ENCODE measurements at places on chromosomes 5 and 9.

GRCh38 chr9:112174965-112175795 is at the start of gene SUSD1:
TSS of gene SUSD1 (minus strand) at chr9:112175297. CDS start at chr9:112175235, 62 bp downstream.
- peak; percentile 37 for DNase-seq

DNA sequence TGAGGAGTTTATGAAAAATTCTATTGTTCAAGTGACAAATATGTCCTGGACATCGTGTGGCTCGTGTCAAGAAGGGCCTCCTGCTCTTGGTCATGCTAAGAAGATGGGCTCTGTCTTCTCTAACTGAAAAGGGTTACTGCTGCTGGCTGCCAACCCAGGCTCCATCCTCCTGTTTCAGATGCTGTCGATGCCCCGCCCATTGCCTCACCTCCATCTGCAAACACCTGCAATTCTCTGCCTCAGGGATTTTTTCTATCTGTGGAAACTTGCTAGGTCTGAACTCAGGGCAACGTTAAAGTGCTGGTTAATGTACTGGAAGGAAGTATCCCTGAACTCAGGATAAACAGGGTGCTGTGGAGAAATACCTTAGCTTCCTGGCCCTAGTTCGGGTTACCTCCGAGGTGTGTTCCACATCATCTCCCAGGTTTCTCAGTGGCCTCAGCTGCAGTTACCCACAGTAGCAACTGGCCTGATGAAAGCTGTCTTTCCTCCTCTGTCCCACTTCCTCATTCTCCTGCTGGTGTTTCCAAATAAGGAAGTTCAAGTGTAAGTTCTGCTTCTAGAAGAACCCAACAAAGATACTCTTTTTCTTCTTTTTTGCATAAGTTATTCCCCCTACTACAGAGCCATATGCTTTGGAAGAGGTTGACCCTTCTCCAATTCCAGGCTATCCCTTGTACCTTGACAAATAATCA is 151.7 kb upstream of the SMIM23 start:
- DNase-seq = no peak

GRCh38 chr9:69674112-69674685 is 2.0 kb upstream of the APBA1 start:
- peak; percentile 33 for DNase-seq

GRCh38 chr5:92640340-92640739 is 940.7 kb downstream of the NR2F1-AS1 start:
- no peak for DNase-seq

GRCh38 chr5:172443441-172444109 is 10.8 kb downstream of the SH3PXD2B start:
- DNase-seq = no peak

- DNase-seq = no peak
Measured at GRCh38 chr5:76766746-76767145, 50.8 kb downstream of the F2R start.

GRCh38 chr9:134768709-134769351 is 111.8 kb upstream of the FCN2 start:
- no peak for DNase-seq

DNA sequence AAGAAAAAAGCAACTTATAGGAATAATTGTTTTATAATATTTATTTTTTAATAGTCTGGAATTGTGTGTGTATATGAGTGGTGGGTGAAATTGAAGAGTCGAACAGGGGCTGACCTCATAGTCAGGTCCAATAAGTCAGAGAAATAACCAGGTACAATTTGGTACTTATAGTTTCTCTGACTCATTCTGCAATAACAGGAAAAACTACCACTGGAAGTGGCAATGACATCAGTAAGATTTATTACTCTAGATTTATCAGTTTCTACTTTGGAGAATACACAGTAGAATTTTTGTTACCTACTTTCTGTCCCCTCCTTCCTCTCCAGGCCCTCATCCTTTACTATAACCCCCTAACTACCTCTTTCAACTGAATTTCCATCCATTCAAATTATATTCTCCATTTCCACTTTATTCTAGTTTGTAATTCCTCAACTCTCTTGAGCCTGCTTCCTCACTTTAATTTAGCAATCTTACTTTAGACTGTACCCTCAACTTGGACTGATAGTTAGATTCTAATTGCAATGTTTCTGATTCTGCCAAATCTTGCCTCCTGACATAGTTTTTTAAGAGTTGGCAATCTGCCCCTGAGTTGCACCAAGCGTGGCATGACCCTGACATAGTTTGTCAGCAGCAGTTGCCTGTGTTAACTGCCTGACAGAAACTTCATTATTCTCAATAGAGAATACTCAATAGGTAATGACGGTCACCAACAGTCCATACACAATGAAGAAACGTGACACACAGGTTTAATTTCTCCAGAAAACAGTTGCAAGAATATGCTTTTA is 475.3 kb upstream of the RIOK2 start:
- DNase-seq = no peak

- no peak for DNase-seq
Measured at GRCh38 chr9:75001719-75002421, 26.2 kb downstream of the CARNMT1 start.

GRCh38 chr5:177183142-177183541 is 49.6 kb downstream of the NSD1 start:
- DNase-seq = no peak

DNA sequence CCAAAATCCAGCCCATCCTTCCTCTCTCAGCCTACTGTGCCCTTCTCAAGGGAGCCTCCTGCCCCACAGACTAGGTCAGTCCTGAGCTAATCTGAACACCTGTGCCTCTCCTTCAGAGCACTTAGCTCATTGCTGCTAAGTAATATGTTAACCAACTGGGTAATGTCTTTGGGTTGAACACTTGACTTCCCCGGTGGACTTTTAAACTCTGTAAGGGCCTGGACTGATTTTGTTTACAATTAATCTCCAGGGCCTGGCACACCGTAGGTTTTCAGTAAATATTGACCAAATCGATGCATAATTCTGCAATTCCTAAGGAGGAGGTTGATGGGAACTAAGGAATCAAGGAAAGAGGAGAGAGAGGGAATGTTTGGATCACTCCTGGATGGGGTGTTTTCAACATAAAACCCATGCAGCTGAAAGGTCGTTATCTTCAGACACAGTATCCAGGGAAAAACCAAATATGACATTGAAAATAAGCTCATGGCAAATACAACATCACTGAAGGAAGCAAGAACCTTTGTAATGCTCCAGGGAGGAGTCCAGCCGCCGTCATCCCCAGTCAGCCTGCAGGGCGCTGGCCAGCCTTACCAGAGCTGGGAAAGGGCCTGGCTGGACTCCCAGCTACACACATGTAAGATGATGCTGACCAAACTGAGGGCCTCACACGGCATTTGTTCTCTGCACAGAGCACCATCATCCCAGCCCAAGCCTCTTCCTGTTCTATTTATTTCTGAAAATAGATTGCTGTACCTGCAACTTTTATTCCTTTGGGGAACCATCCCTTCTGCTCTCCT is 166.3 kb downstream of the C5orf15 start:
- DNase-seq = no peak

- DNase-seq = peak; percentile 99
Measured at GRCh38 chr9:128412120-128412790, 8.4 kb upstream of the CERCAM start.

GRCh38 chr5:121189342-121190305 is 662.1 kb upstream of the FTMT start:
- no peak for DNase-seq

- DNase-seq = no peak
Measured at GRCh38 chr5:66144834-66145390, 812 bp downstream of the SREK1 start.

DNA sequence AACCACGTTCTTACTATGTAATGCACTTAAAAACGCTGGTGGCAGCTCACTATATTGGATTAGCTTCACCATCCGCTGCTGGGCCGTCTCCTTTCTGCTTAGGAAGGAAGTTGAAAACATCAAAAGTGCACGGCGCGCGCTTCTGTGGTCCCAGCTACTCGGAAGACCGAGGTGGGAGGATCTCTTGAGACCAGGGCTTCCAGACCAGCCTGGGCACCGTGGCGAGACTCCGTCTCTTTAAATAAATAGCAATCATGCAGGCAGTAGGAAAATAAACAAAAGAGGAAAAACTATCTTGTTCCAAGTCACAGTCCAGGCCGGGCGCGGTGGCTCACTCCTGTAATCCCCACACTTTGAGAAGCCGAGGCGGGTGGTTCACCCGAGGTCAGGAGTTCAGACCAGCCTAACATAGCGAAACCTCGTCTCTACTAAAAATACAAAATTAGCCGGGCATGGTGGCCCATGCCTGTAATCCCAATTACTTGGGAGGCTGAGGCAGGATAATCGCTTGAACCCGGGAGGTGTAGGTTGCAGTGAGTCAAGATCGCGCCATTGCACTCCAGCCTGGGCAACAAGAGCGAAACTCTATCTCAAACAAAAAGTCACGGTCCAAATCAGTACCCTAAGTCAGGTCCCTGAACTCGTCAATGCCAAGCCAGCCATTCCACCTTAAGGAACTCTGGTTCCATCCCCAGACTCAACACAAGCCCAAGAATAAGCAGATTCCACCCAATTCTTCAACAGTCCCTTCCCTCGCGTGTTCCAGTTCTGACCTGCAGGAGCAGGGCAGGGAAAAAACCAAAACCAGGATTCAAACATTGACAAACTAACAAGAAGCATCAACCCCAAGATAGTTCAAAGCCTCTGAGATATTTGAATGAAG is 1.0 kb upstream of the GOLGA1 start:
- peak; percentile 24 for DNase-seq

DNA sequence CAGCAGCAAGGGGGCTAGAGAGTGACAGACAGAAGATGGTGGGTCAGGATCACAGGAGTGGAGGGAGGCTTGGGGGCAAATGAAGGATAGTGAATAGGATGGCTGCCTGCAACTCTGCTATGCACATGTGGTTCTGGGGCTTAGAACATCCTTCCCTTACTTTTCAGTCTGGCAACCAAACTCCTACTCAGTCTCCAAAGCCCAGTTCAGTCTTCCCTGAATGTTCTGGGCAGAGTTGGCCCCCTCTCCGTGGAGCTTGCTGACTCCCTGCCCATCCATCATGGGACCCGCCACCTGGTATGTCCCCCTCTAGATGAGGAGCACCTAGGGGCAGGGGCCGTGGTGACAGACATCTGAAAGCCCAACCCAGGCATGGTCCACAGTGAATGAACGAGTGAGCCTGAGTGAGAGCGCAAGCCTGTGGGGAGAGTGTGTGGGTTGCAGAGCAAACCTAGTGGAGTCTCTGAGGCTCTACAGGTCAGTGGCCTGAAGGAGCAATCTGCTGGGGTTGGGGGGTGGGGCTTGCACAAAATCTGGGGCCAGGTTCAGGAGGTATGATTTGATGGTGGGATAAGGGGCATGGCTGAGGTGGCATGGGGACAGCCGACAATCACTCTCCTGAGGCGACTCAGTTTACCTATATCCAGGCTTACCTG is 180.6 kb downstream of the FGF18 start:
- DNase-seq = no peak

DNA sequence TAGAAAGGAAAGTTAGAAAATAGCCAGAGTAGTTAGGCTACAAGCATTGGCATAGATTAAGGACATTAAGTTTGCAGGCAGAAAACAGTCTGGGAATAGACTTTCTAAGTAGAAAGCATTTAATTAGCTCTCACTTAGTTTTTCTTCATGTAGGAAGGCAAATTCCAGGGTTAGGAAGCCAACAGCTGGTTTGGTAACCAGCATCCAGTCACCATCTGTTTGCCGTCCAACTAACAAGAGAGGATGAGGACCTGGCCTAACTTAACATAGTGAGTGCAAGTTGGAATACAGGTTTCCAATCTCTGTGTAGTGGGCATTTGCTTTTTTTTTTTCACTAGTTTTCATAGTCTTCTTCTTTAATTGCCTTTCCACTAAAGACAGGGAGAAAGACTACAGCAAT is 121.7 kb upstream of the NR3C1 start:
- DNase-seq = no peak

- DNase-seq = no peak
Measured at GRCh38 chr9:129398101-129398960, 220.3 kb upstream of the IER5L start.

- no peak for DNase-seq
Measured at GRCh38 chr9:136316271-136316751, 11.0 kb upstream of the GPSM1 start.

- no peak for DNase-seq
Measured at GRCh38 chr5:8730194-8730593, 815.7 kb downstream of the SEMA5A start.

- DNase-seq = no peak
Measured at GRCh38 chr9:36154331-36154952, 14.7 kb upstream of the CCIN start.

GRCh38 chr9:71762900-71763653 is 5.2 kb downstream of the CEMIP2 start:
- DNase-seq = no peak

- DNase-seq = no peak
Measured at GRCh38 chr5:138620663-138621224, 45.5 kb upstream of the HSPA9 start.

GRCh38 chr5:74212336-74212735 is 428.2 kb downstream of the ENC1 start:
- peak; percentile 67 for DNase-seq

- no peak for DNase-seq
Measured at GRCh38 chr5:159807586-159807985, 108.7 kb upstream of the ADRA1B start.

GRCh38 chr5:178077751-178078150 is 35.6 kb upstream of the N4BP3 start:
- DNase-seq = peak; percentile 30

DNA sequence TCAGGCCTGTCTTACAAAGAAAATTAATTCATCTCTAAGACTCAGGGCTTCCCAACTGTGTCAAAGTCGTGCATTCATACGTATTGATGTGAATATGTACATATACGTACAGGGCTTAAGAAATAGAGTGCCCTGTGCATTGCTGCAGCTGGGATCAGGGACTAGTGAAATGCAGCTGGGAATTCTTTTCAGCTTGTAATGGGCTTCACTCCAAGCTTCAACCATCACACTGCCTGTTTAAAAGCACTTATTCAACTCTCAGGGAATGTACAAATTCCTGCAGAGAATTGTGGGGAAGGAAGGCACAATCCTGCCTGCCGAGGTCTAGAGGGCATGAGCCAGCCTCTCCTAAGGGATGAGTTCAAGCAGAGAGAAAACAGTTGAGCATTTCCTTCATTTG is 59.6 kb upstream of the MAN2A1 start:
- DNase-seq = no peak

DNA sequence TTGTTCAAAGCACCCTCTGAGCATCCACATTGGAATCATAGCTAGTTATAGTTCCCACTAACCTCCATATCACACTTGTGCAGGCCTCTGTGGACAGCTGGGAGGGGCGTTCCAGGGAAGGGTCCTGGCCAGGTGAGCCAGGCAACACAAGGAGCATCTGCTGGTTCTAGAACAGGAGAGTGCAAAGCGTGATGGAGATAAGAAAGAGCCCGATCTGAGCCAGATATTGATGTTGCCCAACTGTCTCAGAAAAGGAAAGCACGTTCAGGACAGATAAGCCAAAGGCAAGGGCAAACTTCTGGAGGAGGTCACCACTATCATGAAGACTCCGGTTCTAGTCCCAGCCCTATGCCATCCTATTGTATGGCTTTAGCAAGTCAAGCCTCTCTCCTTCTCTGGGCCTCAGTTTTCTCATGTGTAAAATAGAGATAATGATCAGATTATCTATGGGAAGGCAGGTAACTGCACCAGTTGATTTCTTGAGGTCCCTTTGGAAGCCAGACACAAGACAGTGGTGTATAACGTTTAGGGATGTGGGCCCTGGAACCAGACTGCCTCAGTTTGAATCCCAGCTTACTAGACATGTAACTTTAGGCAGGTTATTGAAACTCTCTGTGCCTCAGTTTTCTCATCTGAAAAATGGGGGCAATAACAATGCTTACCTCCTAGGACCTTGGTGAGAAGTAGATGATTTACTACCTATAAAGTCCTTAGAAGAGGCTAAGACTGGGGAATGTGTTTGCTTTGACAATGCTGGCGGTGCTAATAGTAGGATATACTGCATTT is 19.8 kb downstream of the GABBR2 start:
- no peak for DNase-seq
